ENCODE measurements at places on chromosomes 7 and 10. TPM values are rescaled to one million over a fixed set of nuclear protein-coding genes. Genes with fewer than 3 reads are reported as not detected.

DNA sequence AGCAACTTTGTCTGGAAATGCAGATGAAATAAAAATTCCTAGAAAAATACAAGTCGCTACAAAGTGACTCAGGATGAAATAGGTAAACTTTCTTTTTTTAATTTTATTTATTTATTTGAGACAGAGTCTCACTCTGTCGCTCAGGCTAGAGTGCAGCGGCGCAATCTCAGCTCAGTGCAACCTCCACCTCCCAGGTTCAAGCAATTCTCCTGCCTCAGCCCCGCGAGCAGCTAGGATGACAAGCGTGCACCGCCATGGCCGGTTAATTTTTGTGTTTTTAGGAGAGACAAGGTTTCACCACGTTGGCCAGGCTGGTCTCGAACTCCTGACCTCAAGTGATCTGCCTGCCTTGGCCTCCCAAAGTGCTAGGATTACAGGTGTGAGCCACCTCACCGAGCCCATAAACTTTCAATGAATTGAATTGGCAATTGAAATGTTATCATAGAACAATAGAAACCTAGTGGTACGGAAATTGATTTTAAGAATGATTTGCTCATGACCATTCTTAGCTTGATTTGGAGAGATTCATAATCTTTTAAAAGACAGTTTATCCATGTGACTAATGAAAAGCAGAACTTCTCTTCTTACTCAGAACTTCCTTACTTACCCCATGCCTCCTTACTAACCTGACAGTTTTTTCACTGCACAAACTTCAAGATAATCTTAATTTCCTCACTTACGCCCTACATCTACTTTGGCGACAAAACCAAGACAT is 161.7 kb downstream of the FAM107B start:
- DNase-seq = no peak

- DNase-seq = no peak
These were observed 3.4 kb upstream of the CLDN15 start for GRCh38 chr7:101241015-101241363.

DNA sequence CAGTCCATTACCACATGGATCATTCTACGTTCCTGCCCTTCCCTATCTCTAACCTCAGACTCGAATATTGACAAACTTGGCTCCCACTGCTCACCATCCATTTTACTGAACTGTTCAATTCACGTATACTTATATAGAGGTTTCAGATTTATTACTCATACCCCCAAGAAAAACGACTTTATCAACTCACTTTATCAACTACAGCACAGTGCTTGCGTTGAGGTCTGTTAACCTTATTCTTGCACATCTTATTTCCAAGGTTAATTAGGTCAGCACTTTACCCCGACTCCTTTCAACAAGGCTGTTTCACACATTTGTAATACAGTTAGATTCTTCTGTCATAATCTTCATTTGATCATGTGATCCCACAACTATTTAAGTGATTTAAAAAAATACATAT is 162.3 kb upstream of the AHR start:
- no peak for DNase-seq

GRCh38 chr10:10830293-10830986 is 187.2 kb upstream of the CELF2 start:
- DNase-seq = peak; percentile 94

- DNase-seq = peak; percentile 95
These were observed 11.2 kb downstream of the GATA3 start for GRCh38 chr10:8065651-8066050.

DNA sequence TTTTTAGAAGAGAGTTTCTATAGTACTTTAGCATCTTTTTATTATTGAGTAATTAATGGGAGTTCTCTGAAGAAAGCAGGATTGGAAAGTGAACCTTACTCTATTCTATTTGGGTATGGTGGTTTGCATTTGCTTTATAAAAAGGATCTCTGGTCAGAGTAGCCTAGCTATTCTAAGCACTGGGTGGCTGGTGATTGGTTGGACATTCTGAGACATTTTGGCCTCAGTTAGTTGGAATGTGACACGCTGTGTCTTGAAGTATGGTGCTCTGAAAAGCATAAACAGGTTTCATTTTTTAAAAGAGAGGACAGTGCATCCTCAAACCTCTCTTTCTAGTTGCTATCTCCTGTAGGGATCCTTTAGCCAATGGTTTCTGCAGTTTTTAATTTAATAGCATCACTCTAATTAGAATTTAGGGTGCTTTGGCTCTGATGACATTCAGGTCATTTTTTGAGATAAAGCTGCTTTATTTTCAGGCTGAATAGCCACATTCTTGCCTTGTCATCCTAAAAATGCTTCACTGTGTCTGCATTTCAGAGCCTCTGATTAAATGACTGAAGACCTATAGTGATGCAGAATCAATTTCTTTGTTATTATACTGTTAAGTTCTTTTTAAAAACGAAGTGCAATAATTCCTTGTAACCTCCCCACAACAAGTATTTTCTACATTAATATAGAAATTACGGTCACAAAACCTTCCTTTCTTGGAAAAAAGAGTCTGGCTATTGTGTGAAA is 20.6 kb downstream of the TMEM178B start:
- DNase-seq = no peak

DNA sequence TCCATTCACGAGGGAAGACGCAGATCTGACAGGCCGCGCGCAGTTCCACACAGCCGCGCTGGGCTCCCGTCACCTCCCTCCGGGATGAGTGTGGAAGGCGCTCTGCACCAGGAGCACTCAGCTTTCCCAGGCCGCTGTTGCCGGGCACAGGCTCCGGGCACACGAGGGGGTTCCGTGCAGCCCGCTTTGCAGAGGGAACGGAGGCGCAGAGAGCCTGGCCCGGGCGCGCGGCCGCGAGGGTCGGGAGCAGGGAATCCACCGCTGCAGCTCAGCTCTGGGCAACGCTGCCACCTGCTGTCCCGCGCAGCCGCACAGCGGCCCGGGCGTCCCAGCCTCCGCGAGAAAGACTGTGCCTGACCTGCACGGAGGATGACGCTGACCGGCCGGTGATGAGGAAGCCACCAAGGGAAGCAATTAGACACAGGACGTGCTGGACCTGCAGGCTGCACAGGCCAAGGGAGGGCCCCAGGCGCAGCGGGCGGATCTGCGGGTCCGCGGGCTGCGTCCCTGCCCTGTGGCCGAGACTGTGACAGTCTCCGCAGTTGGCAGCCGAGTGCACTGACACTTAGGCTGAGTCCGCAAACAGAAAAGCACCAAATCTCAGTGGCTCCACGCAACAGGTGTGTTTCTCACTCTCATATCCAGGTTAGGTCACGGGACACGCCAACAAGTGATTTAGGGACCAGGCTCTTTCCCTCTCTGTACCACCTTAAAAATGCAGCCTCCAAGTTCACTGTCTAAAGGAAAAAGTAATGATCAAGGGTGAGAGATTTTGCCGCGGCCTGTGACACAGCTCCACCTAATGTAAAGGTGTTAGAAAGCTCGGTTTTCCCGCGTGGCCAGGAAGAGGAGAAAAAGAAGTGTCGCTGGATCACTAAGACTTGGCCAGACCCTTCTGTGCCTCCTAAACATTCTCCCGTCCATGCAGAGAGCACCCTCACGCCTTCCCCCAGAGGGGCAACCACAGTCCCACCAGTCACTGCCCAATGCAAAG is 94.5 kb downstream of the SEC61G start:
- DNase-seq = no peak

GRCh38 chr7:135147899-135148721 is at the start of gene TMEM140:
TMEM140 (plus strand) TSS chr7:135148072; CDS start chr7:135164442, 16,370 bp downstream.
- DNase-seq = no peak

GRCh38 chr10:33945051-33945450 is 610.6 kb upstream of the NRP1 start:
- no peak for DNase-seq

- no peak for DNase-seq
These were observed 65.5 kb downstream of the RALA start for GRCh38 chr7:39688611-39689480.

- DNase-seq = no peak
These were observed 59.1 kb downstream of the STK32C start for GRCh38 chr10:132248455-132249225.

DNA sequence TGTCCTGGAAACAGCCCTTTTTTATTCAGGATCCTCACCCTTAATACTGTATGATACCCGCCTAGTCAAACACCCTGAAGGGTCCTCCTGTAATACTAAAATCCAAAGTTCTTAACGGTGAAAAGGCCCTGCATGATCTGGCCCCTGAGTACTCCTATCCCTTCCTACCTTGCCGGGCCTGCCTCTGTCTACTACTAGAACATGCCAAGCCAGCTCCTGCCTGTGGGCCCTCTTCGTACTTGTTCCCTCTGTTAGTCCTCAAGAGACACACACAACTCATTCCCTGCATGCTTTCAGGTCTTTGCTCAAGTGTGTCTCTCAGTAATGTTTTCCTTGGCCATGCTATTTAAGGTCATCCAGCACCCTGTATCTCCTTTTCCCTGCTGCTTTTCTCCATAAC is 5.0 kb upstream of the WAPL start:
- no peak for DNase-seq

DNA sequence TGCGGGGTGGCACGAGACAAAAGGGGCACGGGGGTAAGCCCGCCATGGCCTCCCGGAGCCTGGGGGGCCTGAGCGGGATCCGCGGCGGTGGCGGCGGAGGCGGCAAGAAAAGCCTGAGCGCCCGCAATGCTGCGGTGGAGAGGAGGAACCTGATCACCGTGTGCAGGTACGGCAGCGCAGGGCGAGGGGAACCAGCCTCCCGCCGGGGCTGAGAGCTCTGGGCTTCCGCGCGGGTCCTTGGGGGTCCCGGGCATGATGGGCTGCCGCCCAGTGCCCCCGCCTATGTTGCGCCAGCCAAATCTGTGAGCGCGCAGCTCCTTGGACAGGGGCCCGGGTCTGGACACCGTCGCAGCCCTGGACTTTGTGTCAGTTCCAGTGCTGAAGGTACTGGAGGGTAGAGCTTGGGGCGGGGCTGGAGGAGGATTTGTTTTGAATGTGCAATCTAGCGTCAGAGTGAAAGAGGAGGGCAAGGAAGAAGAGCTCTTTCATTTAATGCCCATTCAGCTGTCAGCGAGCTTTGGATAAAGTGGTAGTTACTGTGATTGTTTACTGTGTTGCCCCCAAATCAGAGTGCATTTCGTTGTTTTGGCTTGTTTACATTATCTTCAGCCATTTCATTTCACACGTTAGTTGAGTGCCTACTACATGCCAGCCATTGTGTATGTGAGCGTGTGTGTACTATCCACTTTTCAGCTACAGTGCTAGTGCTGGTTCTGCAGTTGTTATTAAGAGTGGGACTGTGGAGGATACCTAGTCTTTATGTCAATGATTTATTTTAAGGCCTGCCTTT is 777 bp downstream of the RUNDC3B start:
- no peak for DNase-seq

DNA sequence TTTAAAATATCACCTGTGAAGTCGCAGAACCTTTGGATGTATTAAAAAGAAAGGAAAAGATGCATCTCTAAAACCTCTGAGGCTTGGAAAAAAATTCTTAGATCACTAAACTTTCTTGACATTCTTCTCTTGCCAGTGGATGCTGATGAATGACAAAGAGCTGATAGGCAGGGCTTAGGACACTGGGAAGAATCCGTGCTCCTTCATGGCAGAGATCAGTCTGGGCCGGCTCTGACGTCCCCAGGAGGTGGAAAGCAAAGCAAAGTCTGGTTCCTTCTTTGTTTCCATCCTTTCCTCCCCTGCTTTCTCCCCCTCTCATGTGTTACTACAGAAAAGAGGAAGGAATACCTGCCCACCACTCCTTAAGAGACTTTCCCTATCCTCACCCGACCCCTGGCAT is 161.9 kb downstream of the PRKCQ start:
- no peak for DNase-seq

DNA sequence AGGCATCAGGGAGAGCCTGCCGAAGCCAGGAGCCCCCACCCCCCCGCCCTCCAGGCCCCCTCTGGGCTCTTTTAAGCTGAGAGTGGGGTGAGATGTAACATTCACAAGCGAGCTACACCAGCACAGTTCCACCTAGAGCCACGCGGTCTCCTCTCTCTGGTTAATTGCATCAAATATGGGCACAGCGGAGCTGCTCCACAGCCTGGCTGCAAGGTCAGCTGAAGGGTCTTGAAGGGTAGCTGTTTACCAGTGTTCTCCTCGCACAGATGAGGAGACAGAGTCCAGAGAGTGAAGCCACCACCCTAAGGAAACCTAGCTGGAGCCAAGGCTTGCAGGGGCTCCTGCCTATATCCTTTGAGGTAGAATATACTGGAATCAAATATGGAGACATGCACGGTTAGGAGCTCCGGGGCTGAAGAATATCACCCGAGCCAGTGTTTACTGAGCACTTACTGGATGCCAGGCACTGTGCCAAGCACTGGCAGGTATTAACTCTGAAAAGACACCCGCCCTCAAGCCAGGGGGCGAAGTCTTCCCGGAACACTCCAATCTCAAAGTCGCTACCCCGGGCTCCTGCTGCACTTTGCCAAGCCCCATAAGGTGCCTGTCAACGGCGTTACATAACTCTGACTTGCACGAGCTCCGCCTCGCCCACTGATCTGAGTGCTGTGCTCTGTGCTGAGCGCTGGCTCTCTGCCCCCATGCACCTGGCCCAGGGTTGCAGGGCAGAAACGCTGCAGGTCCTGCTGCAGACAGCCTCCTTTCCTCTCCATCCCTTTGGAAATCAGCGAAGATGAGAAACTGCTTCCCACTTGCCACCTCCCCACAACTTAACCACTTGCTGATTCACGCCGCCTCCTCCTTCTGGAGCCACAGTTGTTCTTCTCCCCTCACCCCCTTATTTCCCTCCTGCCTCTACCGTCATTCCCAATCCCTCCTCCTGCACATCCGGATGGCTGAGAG is 5.4 kb downstream of the CHST15 start:
- DNase-seq = no peak

DNA sequence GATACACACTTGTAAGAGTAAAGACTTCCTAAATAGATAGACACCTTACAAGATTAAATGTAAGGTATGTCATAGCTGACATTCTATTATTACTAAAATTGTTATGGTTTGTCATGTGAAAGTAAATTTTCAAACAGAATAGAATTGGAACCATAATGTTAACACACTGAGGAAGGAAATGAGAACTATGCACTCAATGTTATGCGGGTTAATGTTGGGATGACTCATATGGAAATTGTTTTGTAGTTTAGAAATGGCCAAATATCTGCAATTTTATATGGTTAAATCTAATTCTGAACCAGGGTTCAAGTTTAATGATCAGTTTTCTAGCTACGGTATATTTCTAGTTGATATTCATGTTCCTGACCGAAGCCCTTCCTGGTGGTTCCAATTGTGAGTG is 214.2 kb upstream of the ADO start:
- DNase-seq = no peak

GRCh38 chr7:30475580-30475979 is 3.0 kb downstream of the NOD1 start:
- no peak for DNase-seq

DNA sequence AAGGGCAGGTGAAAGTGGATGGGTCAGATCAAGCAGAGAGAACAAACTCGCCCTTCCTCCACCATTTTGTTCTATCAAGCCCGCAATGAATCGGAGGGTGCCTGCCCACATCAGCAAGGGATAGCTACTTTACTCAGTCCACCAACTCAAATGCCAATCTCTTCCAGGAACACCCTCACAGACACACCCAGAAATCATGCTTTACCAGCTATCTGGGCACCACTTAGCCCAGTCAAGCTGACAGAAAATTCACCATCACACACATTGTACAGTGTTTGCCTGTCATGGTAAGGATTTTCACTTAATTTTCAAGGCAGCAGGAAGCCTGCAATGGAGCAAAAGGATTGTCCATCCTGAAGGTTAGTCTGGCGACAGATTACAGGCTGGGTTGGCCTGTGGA is 75.2 kb downstream of the FAM107B start:
- no peak for DNase-seq

Gene ZNF117
- 20.4 TPM for total RNA-seq

Gene PCDH15
- total RNA-seq = not detected

Gene CYP2C8
- total RNA-seq = not detected

Gene ABCC2
- total RNA-seq = 0.70 TPM

Gene FAM171A1
- 98.1 TPM for total RNA-seq

Gene OR6V1
- not detected for total RNA-seq

Gene IRF5
- not detected for total RNA-seq

Gene SLIT1
- total RNA-seq = not detected

Gene SEC31B
- total RNA-seq = 2.8 TPM

Gene TRIM50
- not detected for total RNA-seq

Data from glomerular endothelial cell (primary cell).